ENCODE measurements at places on chromosomes 2 and 18.

GRCh38 chr2:215454519-215455246 lies 18.8 kb upstream of the FN1 start:
- no peak for DNase-seq

DNA sequence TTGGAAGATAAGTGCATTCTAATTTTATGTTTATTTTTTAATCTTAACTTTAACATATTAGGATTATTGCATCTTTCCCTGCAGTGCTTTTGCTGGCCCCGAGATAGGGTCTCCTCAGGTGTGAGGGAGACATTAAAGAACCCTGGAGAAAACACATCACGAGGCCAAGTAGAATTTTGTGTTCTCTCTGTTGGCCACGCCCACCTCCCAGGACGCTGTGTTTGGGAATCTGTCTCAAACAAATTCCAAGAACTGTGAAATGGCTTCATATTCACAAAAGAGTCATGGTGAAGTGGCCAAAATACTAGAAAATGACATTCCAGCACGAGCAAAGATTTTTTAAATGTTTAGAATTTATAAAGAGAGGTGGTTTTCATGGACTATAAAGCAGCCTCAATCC lies 27.3 kb downstream of the RNF144A start:
- no peak for DNase-seq

- DNase-seq: peak; percentile 85
Measured at GRCh38 chr2:142220901-142221300, 90.1 kb upstream of the LRP1B start.

GRCh38 chr2:223041527-223042109 lies 10.4 kb upstream of the KCNE4 start:
- no peak for DNase-seq

DNA sequence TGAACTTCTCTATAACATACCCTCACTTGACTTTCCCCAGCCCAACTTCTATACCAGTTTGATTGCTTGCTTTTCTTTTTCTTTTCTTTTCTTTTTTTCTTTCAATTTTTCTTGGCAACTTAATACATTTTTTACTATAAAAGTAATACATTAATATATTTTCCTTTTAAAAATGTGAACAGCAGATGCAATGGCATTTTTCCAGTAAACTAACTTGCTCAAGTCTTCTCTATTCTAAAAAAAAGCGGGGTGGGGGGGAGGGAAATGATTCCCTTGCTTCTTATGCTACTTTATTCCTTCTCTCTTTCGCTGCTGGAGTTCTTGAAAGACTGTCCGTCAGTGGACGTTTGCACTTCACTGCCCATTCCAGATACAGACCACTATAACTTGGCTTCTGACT lies 70.5 kb downstream of the RBMS1 start:
- DNase-seq: no peak

- no peak for DNase-seq
Measured at GRCh38 chr2:25881764-25882163, 3.5 kb upstream of the ASXL2 start.

DNA sequence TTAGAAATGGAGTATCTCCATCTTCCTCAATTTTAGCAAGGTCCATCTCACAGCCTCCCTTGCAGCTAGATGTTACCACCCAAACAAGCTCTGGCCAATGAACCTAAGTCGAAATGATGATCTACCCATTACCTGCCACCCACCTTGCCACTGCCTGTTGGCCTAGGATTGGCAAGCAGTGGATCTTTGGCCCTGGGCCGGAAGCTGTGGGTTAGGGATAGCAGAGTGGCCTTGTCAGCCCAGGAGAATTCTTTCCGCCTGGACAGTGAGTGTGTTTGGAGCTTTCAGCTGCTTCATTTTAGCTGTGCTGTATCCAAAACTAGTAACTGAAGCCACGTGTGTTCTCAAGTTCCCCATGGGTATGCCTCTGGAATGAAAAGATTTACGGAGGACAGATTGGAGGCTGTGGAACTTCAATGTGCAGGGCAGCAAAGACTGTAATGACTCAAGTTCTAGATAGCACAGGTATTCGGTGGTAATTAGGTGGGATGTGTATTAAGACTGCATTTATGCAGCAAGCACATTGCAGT lies 7.7 kb upstream of the PARD6G start:
- no peak for DNase-seq

- no peak for DNase-seq
Measured at GRCh38 chr2:165837122-165837521, 43.1 kb upstream of the GALNT3 start.

GRCh38 chr18:58230438-58231179 lies 186.6 kb downstream of the NEDD4L start:
- DNase-seq: no peak

GRCh38 chr2:65361623-65362022 lies 70.8 kb downstream of the SPRED2 start:
- DNase-seq: no peak

DNA sequence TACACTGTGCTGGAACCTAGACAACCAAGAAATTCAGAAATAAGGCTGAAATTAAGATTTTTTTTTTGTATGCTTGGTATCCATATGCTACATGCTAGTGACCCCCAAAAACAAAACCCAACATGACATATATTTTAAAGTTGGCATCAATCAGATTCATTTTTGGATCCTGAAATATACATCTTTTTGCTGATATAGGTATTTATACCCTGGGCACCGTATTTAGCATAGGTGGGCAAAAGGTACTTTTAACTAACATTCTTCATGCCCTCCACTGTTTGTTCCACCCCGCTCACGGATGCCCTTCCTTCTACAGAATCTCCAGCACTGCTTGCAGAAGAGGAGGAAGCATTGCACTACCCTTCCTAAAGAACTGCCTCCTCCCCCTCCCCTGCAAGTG lies 52.6 kb downstream of the SPOPL start:
- no peak for DNase-seq

- no peak for DNase-seq
Measured at GRCh38 chr18:3667255-3668137, 217.5 kb downstream of the TGIF1 start.

GRCh38 chr2:12493031-12493513 lies 223.7 kb upstream of the TRIB2 start:
- DNase-seq: no peak

- DNase-seq: no peak
Measured at GRCh38 chr2:164816046-164816445, 25.6 kb downstream of the COBLL1 start.

DNA sequence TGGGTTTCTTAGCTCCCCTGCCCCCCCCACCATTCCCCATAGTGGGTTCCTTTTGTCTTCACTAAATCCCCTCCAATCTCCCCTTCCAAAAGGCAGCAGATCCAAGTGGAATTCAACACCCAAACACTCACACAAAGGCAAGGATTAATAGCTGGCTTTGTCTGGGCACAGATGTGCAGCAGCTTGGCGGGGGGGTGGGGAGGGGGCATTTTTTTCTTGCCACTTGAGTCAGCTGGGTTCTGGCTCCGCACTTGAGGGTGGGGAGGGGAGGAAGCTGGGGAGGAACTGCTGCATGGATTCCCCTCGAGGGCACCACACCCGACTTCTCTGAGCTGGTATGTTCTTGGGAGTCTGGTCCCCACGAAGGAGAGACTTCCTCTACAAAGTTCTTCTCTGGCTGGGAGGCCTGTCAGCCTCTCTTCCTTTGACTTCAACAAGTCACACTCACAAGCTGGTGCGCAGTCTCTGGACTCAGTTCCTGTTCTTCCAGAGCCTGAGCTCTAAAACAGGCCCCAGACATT lies 36.0 kb downstream of the SERTAD2 start:
- DNase-seq: no peak

DNA sequence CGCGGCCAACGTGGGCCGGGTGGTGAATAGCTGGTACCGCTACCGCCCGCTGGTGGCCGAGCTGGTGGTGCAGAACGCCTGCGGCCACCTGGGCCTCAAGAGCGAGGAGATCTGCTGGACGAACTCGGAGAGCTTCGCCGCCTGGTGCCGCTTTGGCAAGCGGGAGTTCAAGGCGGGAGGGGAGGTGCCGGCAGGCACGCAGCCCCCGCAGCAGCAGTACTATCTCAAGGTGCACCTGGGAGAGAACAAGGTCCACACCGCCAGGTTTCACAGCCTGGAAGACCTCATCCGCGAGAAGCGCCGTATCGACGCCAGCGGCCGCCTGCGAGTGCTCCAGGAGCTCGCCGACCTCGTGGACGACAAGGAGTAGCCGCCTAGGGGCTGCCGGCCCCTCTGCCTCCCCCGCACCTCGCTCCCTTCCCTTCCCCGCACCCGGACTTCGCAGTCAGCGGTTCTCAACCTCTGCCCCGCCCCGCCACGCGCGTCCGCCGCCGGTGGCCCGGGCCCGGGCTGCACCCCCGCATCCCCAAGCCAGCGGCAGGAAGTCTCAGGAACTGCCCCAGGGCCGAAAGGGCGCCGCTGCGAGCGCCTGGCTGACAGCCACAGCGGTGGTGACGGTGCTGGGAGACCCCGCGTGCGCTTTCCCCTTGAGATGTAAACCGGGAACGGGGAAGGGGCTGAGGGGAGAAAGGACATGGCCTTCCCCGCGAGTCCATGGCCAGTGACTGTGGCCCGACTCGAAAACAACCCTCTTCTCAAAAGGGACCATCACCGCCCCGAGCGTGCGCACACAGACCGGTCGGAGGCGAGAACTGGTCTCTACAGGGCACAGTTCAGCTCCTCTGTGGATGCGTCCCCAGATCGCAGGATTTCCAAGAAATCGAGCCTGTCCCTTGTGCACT lies 2.2 kb downstream of the LRATD1 start:
- DNase-seq: no peak

- DNase-seq: no peak
Measured at GRCh38 chr18:59917422-59917821, 17.6 kb downstream of the PMAIP1 start.

- DNase-seq: no peak
Measured at GRCh38 chr18:25058521-25058920, 293.4 kb downstream of the ZNF521 start.

GRCh38 chr2:173090973-173091660 lies 15.5 kb downstream of the MAP3K20 start:
- no peak for DNase-seq

DNA sequence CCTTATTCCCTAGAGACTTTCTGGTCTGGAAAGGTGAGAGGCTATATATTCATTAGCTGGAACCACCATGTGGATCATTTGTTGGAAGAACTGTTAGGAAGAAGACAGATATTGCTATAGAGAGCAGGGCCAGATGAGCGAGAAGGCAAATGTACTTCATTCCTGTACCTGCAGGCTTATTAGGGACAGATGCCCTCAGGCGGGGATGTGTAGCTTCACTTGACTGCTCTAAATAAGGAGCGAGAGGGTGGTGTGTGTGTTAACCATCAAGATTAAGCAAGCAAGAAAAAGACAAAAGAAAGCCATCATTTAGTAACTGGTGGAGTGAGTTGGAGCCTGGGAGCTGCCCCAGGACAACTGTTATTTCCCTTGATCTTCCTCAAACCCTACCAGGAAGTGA lies 36.4 kb downstream of the NEDD4L start:
- no peak for DNase-seq

- DNase-seq: no peak
Measured at GRCh38 chr2:72952110-72952823, 34.9 kb downstream of the EMX1 start.

DNA sequence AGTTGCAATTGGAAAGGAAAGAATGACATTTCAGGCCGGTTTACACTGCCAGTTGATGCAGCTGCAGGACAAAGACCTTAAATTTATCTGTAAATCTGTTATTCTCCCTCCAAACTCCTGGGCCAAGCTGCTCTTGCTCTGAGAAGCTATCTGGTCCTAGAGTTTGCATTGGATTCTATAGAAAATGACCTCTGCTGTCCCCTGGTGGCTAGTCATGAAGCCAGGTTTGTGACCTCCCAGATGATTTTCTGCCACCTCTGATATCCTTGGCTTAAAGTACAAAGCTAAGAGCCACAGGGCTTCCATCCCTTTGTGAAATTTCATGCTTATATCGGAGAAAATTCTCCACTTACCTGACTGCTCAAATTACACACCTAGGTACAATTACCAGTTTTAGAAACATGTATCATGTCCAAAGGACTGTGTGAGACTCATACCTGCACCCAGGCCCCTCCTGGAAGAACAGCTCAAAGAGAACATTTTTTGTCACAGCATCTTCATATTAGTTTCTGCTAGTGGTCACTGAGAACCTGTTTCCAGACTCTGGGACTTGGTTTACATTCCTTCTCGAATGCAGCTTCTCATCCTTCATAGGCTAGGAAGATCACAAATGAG lies 28.9 kb upstream of the IER3IP1 start:
- DNase-seq: no peak

GRCh38 chr2:144439993-144440392 lies 79.9 kb downstream of the ZEB2 start:
- DNase-seq: no peak

DNA sequence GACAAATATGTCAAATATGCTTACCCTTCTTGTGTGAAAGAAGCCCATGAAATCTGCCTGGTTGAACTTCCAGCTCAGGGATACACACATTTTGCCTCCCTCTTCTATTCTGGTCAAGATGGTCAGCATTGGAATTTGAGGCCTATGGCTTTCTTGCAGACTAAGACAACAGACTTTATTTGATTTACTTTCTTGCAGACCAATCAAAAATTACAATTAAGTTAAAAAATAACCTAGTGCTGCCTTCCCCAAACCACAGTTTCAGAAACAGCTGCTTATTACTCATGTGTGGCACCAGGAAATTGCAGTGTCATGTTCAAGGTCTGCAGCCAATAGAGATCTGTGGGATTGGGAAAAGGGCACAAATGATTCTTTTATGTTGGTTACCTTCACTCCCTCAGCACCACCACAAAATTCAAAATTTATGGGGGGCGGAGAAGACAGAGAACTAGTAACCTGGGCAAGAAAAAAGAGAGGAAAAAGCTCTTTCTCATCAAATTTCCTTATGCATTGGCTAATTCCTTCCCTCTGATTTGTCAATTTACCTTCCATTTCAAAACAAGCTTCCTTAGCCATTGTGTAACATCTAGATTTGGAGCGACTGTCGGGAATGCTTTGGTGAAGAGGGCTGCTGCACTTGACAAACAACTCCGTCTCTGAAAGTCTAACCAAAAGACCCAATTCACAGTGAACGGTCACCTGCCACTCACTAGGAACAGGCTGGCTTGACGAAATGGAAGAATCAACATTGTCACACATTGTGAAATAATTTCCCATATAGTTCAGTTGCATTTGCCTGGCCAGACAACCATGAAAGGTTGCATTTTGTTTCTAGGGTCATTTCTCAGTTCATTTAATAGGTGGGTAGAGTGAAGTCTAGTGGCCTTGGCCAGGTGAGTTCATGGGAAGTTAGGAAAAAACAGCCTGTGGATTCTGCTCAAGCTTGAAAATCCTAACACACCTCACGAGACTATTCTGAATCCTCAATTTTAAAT lies 100.4 kb upstream of the FZD5 start:
- DNase-seq: no peak

- no peak for DNase-seq
Measured at GRCh38 chr2:11508279-11508678, 25.6 kb upstream of the GREB1 start.

GRCh38 chr18:69755856-69756496 lies 191.7 kb downstream of the CD226 start:
- DNase-seq: no peak

DNA sequence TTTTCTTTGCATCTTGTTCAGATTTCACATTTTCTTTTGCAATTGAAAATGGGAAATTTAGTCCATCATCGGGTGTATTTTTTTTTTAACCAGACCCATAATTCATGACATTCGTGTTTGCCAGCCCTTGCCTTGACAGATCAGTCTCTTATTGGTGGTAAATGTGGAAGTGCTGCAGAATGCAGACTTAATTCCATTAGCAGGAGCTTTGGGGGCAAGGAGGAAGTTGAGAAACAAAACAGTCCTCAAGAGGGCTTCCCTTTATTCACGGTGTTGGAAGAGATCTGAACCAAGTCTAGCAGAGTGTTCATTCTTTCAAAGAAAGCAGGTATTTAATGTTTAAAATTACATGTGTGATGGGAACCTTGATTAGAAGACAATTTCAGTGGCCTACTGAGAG lies 16.6 kb upstream of the RPE start:
- no peak for DNase-seq

GRCh38 chr2:241255542-241256167 lies 59.8 kb downstream of the HDLBP start:
- no peak for DNase-seq

All from cerebellar nuclear complex (tissue), 1 donor.